Lower leg skin (tissue), 4 donors: ENCODE measurements at places on chromosomes 3 and 15.

GRCh38 chr15:58019503-58020376 lies 45.8 kb downstream of the ALDH1A2 start:
- no peak for DNase-seq

DNA sequence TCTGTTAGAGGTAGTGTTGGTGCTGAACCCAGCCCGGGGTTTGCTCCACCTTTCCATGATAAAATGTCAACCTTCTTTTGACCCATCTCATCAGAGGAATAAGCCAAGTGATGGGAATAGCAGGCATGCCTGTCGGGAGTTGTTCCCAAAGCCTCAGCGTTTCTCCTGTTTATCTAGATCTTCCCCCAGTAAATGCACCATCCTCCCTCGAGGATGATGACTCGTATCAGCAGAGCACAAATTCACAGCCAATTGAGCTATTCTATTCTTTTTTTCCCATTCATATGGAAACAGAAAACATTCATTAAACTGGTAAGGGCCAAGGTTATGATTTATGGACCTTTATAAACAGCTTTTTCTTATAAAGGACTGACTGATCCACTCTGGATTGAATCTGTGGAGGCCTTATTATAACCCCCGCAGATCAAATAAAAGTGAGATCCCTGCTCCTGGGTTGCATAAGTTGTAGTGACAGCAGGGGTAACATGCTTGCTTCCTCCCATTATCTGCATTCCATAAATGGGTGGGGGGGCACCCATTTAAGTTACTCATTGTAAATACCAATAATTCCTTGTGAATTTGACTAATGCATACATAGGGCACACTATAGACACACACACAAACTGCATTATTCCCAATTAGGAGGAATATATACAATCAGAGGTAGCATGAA lies 207.3 kb downstream of the PLCL2 start:
- DNase-seq = no peak

DNA sequence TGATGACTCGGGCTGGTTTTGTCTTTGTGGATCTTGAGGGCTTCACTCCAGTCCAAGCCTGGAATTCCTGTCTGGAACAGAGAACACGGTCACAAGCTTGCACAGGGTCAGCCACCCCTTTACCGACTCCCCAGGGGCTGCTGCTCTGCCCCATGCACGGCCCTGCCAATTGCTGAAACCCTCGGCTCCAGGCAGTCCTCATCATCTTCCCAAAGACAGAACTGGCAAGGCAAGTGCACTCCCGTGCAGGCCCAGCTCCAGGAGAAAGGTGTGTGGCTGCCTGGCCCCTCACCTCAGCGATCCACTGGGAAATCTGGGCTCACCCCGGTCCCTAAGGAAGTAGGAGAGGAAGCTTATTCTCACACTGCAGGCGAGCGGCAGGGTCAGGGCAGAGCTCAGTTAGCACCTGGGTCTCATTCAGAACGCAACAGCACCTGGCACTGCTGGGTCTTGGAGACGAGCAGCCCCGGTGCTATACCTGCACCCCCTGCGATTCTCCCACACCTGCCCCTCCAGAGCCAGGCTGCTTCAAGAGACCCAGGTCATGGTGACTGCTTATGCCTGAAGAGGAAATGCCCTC lies 7.2 kb downstream of the MAP6D1 start:
- peak; percentile 76 for DNase-seq

DNA sequence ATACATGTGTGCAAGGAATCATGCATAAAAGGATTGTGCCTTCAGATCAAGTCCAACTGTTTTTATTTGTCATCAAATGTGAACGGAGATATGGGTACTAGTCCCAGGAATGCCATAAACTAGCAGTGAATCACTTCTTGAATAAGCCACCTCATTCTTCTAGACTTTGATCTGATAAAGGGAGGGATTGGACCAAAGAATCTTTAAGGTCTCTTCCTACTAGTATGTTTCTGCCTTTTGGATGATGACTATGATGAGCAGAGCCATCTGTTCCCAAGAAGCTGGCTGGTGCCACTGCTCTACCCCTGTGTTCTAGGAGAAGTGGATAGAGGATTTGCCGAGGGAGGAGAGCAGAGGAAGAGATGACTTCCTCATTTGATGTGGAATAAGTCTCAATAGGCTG lies 28.8 kb upstream of the UACA start:
- peak; percentile 1 for DNase-seq

- DNase-seq = no peak
Observed at GRCh38 chr15:77387365-77388105, 32.4 kb downstream of the PEAK1 start.

GRCh38 chr3:108006881-108007331 lies 83.9 kb downstream of the CD47 start:
- DNase-seq = no peak

- DNase-seq = peak; percentile 91
Observed at GRCh38 chr15:73983211-73983727, 8.8 kb downstream of the STOML1 start.

- no peak for DNase-seq
Observed at GRCh38 chr3:122890720-122891220, 95.9 kb downstream of the SLC49A4 start.

- no peak for DNase-seq
Observed at GRCh38 chr15:85688711-85689110, 106.0 kb downstream of the KLHL25 start.

DNA sequence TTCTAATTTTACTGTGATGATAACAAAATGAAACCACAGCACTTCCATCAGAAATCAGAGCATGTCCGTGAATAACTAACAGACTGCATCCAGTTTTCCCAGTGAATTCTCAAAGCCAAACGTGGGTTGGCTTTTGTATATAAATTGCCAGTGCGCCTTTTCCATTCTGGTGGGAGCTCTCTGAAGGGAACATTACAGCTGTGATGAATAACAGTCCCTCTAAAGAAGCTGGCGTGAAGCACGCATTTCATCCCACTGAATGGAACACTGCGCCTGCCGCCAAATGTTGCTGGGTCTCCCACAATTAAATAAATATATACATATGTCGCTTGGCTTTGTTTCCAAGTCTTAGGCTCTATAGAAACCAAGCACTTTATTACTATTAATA lies 113.0 kb upstream of the PFN2 start:
- DNase-seq = no peak

DNA sequence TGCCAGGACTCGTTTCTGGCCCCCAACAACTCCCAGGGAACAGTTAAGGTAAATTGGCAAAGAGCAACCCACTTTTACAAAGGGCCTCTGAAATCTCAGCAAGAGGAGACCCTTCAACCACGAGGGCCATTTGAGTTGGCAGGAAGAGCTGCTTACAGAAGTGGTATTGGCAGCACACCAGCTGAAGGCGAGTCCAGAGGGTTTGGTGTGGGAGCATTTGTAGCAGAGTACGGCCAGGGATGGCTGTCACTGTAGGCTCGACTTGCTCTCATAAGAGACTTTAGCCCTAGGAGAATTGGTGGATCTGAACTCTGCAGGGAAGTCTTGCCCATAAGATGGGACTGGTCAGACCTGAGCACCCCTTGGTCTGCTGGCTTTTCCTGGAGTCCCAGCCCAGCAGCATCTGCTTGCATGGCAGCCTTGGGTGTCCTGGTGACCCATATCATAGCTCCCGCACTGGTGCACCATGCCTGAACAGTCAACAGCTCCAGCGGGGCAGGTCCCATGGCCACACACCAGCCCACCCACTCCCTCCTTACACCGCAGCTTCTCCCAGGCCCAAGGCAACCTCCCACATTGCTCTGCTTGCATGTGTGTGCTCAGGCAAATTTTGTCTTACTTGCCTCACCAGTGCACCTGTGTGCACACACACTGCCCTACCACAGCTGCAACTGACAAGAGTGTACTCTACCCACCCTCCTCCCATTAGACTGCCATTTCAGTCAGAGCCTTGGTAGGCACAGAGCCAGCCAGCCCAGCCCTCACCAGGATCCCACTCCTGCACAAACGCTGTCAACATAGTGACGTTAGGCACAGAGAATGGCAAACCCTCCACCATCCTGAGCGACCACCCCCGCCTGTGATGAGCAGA lies 861.6 kb upstream of the DPPA4 start:
- DNase-seq = no peak

DNA sequence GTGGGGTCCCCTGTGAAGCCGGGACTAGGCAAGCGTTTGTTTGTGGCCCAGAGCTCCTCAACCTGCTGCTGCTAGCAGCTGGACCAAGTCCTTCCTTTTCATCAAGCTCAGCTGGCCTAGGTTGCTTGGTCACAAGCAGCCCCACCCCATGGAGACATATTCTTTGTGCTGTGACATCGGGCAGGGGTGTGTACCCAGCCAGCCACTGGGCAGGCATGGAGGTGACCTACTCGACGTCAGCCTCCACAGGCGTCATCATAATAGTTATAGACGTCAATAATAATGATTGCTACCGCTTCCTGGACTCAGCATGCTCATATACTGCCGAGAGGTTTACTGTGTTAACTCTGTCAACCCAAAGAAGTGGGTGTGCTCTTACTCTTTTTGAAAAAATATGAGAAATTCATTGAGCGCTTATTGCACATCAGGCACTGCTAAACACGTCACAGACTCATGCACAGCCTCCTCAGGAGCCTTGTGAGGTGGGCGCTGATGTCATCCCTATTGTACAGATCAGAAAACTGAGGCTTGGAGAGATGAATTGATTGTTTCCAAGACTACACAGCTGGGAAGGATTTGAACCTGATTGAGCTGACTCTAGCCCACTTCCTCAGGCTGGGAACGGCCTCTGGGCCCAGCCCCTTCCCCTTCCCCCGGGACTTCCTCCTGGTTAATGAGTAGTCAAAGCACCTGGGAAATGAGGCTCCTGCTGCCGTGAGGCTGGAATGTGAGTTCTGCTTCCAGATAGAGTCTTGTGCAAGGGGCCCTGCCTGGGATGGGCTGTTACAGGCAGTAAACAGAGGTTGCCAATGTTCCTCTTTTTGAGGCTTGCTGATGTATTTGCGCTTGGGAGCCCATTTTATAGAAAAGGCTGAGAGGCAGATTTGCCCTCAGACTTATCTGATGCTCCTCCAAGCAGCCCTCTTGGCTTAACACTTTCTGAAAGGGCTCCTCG lies 16.2 kb downstream of the SLC6A6 start:
- no peak for DNase-seq

DNA sequence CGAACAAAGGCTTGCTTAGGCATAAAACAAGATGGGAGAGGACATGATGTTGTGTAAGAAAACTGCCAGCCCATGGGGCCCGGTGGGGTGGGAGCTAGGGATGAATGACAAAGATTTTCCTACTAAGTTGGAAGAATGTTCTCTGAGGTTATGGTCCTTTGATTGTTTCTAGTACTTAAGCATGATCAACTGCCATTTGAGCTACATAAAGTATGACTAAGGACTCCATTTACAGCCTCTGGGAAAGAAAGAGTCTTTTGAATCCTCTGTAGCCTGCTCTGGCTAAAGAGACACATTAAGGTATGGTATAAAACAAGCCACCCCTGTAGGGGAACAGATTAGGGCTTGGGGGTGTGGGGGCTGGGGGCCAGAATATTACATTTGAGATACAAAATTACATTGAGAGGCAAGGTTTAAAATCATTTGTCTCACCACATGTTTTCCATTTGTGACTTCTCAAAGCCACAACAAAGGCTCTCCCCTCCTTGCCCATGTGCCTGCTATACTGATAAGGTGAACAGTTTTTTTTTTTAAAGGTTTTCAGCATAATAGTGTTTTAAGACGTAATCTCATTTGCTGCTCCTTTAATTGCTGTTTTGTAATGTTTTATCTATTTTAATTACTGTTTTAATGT lies 323.4 kb downstream of the CHST2 start:
- DNase-seq = no peak

DNA sequence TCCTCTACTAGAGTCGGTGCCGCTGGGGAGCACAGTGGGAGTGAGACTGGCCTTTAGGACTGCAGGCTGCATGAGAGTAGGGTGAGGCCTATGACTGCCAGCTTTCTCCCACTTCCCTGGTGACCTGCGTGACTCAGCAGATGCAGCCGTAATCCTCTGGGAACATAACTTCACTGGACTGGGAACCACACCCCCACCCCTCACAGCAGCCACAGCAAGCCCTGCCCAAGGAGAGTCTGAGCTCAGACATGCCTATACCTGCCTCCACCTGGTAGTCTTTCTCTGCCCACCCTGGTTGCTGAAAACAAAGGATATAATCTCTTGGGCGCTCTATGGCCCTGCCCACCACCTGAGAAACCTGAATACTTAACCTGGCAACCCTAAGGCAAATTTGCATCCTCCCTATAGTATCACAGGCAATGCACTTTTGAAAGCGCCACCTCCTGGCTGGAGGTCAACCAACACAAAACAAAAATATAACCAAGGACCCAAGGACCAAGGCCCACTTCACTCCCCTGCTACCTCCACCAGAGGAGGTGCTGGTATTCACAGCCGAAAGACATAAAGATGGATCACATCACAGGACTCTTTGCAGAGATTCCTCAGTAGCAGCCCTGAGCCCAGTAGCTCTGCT lies 308.9 kb downstream of the CTNNB1 start:
- no peak for DNase-seq

- no peak for DNase-seq
Observed at GRCh38 chr3:49015765-49016164, 2.6 kb downstream of the DALRD3 start.

DNA sequence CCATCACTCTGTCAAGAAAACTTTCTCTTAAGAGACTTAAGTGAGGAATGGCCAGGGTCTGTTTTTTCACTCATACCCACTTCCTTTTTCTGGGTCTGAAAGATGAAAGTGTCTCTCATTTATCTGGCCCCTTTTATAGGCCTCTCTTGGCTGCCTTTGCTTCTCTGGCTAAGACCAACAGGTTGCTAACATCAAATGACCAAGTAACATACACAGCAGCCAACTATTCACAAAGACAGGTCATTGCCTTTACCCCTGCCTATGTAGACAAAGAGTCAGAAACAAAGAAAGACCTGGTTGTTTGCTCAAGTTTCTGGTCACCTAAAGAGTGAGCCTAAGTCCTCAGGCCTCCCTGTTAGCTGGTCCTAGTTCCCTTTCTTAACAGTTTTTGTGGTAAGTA lies 24.0 kb upstream of the CSTA start:
- DNase-seq = no peak

DNA sequence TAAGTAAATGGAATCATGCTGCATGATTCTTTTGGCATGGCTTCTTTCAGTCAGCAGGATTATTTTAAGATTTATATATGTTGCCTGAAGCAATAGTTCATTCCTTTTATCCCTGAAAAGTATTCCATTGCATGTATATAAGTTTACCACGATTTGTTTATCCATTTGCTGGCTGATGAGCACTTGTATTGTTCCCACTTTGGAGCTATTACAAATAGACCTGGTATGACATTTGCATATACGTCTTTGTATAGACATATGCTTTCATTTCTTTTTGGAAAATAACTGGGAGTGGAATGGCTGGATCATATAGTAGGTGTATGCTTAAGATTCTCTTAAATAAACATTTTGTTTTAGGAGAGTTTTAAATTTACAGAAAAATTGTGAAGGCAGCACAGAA lies 79.3 kb upstream of the CBLB start:
- no peak for DNase-seq

GRCh38 chr3:131928593-131928992 lies 106.2 kb downstream of the CPNE4 start:
- no peak for DNase-seq

DNA sequence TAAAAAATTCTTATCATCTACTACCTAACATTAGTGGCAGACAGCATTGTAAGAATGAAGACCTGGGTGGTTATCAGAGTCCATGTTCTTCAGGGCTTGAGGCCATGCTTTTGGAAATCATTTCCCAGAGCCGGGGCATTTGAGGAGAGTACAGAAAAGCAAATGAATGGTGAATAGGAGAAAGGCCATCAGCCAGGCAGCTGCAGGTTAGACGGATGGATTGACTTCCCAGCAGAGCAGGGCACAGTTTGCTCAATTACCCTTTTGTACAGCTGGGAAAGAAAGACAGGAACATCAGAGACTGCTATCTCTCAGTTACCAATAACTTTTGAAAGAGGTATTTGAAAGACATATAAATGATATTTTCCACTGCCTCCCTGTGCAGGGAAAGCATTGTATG lies 135.6 kb downstream of the ALCAM start:
- DNase-seq = no peak

- no peak for DNase-seq
Observed at GRCh38 chr15:36622197-36622795, 42.9 kb downstream of the CDIN1 start.
